ENCODE measurements at places on chromosomes 6 and 20.

- H3K36me3 ChIP-seq: no peaks in the 10 kb centered on the region
- H3K4me3 ChIP-seq: no peak overlapping the region
- peaks cover 4% of the 10 kb centered on the region for H3K27me3 ChIP-seq
These were observed 62.7 kb downstream of the NOL4L start for GRCh38 chr20:32522526-32522775.

- no peaks in the 10 kb centered on the region for H3K27me3 ChIP-seq
- no peaks in the 10 kb centered on the region for H3K36me3 ChIP-seq
- no peak overlapping the region for H3K27ac ChIP-seq
- no peak overlapping the region for H3K4me3 ChIP-seq
- no peaks in the 10 kb centered on the region for H3K4me1 ChIP-seq
These were observed 283.6 kb upstream of the CNR1 start for GRCh38 chr6:88449770-88450169.

- H3K27ac ChIP-seq: no peak overlapping the region
- H3K4me1 ChIP-seq: no peaks in the 10 kb centered on the region
- H3K27me3 ChIP-seq: no peaks in the 10 kb centered on the region
- DNase-seq: no peak
- no peaks in the 10 kb centered on the region for H3K36me3 ChIP-seq
- no peak overlapping the region for H3K4me3 ChIP-seq
These were observed 12.1 kb downstream of the VEGFA start for GRCh38 chr6:43781941-43782704.

GRCh38 chr20:60068509-60068908, 110.3 kb downstream of the CDH26 start:
- no peaks in the 10 kb centered on the region for H3K36me3 ChIP-seq
- no peak overlapping the region for H3K27ac ChIP-seq

- peaks cover 4% of the 10 kb centered on the region for H3K4me1 ChIP-seq
- H3K27ac ChIP-seq: no peak overlapping the region
- no peaks in the 10 kb centered on the region for H3K27me3 ChIP-seq
- peaks cover 34% of the 10 kb centered on the region for H3K36me3 ChIP-seq
- DNase-seq: no peak
These were observed 17.8 kb downstream of the TMEM30A start for GRCh38 chr6:75266716-75267291.

GRCh38 chr6:154123155-154123956, 84.3 kb downstream of the OPRM1 start:
- H3K27me3 ChIP-seq: no peaks in the 10 kb centered on the region
- DNase-seq: no peak
- H3K4me1 ChIP-seq: no peaks in the 10 kb centered on the region
- no peak overlapping the region for H3K27ac ChIP-seq
- no peak overlapping the region for H3K4me3 ChIP-seq

DNA sequence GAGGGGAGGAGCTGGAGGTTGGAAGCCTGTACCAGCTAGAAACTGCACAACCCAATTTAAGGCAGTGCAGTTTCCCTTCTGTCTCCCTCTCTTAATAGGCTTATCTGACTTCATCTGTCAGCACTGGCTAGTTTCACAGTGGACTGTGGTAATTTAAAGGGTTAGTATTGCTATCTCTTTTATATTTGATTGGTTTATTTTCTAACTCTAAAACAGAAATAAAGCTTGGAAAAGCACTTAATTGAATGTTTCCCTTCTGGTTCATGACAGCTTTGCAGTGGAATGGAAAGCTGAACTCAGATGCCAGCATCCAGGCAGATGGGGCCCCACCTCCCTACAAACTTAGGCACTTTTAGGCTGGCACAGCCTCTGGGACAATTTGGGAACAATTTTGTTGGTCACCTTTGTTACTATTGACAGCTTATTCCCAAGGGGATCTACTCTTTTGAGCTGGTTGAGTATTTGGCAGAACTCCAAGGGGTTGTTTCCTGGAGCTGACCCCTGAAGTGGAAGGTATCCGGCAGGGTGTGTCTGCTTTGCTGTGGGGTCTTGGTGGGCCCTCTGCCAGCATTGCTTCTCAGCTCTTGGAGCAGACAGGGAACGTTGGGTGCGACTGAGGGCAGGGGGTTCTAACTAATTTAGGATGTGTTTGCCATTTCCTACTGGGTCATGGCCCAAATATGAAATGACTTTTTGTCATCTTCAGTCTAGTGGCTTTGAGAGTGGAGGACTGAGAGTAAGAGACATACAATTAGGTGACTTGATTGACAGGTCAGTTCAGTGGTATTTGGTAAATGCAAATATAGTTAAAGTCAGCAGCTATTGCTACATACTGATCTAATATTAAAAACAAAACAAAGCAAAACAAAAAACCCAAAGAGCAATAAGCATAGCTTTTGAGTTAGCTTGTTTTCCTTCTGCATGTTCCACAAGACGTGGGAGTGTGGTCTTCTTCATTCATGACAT, 9.3 kb downstream of the SH3BGRL2 start:
- H3K36me3 ChIP-seq: no peaks in the 10 kb centered on the region
- no peak overlapping the region for H3K27ac ChIP-seq
- H3K4me3 ChIP-seq: no peak overlapping the region
- no peaks in the 10 kb centered on the region for H3K27me3 ChIP-seq
- no peak for DNase-seq

All from left lung (tissue), 14 donors.